ENCODE measurements at places on chromosomes 5 and 9. TPM values are rescaled to one million over a fixed set of nuclear protein-coding genes. Genes with fewer than 3 reads are reported as not detected.

The CAMK2A gene
- total RNA-seq, result not detected

GRCh38 chr5:147398860-147399259 lies 111.0 kb downstream of the DPYSL3 start:
- no peak overlapping the region for H3K4me3 ChIP-seq
- no peak overlapping the region for H3K27ac ChIP-seq
- H3K27me3 ChIP-seq, result no peaks in the 10 kb centered on the region
- no peaks in the 10 kb centered on the region for H3K36me3 ChIP-seq

DNA sequence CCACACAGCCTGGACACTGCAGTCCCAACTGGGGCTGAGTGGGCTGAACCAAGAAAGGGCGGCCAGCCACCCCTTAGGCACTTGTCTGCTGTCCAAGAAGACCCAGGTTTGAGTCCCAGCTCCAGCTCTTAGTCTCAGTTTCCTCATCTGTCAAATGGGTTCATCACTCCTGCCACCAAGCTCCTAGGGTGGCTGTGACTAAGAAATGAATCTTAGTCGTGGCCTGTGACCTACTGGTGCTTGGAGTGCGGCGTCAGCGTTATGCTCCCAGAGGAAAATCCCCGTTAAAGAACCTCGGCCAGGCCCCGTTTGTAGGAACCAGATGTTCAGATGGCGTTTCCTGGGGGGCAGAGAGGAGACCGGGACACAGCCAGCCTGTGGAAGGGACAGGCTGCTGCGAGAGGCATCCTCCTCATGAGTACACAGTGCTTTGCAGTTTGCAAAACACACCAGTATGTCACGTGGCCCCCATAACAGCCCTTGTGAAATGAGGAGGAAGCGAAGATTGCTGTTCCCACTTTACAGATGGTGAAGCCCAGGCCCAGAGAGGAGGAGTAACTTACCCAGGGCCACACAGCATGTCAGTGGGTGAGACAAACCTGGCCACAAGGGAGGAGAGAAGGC lies 3.3 kb downstream of the FIBCD1 start:
- H3K4me1 ChIP-seq, result peaks cover 10% of the 10 kb centered on the region
- no peaks in the 10 kb centered on the region for H3K27me3 ChIP-seq
- DNase-seq, result no peak
- H3K4me3 ChIP-seq, result no peak overlapping the region

The FABP6 gene
- total RNA-seq, result 0.69 TPM

DNA sequence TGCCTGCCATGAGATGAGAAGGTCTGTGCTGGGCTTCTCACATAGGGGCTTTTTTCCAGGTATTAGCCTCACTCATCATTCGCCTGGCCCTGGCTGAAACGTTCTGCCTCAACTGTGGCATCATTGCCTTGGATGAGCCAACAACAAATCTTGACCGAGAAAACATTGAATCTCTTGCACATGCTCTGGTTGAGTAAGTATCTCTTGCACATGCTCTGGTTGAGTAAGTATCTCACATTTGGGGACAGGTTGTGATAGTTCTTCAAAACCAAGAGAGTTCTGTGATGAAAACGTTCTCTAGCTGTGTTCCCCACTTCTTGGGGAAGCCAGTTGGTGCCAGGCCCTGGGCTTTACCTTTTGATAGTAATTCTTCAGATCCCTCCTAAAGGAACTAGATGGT lies 17.4 kb upstream of the IL13 start:
- H3K4me3 ChIP-seq, result no peak overlapping the region
- no peaks in the 10 kb centered on the region for H3K4me1 ChIP-seq
- no peak overlapping the region for H3K27ac ChIP-seq

GRCh38 chr5:82158755-82159413 lies 119.3 kb downstream of the RPS23 start:
- peaks cover 14% of the 10 kb centered on the region for H3K4me1 ChIP-seq
- H3K27me3 ChIP-seq, result no peaks in the 10 kb centered on the region
- H3K36me3 ChIP-seq, result no peaks in the 10 kb centered on the region
- no peak overlapping the region for H3K4me3 ChIP-seq
- DNase-seq, result no peak

DNA sequence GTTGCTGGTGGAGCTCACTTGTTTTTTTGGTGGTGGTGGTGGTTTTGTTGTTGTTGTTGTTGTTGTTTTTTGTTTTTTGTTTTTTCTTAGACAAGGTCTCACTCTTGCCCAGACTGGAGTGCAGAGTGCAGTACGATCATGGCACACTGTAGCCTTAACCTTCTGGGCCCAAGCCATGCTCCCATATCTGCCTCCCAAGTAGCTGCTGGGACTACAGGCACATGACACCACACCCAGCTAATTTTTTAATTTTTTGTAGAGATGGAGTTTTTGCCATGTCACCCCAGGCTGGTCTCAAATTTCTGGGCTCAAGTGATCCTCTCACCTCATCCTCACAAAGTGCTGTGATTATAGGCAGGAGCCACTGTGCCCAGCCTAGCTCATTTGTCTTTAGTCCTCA lies 53.5 kb downstream of the NUP214 start:
- H3K36me3 ChIP-seq, result peaks cover 27% of the 10 kb centered on the region
- H3K4me1 ChIP-seq, result peaks cover 72% of the 10 kb centered on the region
- no peaks in the 10 kb centered on the region for H3K27me3 ChIP-seq
- H3K4me3 ChIP-seq, result no peak overlapping the region

The TMOD1 gene
- 0.25 TPM for total RNA-seq

- no peaks in the 10 kb centered on the region for H3K27me3 ChIP-seq
- no peak for DNase-seq
- H3K36me3 ChIP-seq, result no peaks in the 10 kb centered on the region
Observed at GRCh38 chr5:139051392-139051791, 146.8 kb downstream of the SIL1 start.

DNA sequence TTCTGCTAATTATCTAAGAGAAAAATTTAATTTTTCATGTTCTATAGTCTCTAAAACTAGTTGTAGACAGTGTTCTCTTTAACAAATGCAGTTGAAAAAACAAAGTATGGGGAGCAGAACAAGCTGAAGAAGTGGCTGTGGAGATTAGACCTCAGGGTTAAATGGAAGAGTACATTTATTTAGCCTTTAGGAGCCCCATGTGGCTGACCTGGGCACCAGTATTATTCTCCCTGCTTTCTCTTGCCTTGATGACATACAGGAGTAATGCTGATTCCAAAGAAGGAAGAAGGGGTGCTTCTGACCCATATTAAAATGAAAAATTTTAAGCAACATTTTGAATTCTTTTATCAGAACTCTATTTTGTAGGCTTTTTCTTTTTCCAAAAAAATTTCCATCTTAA lies 312.3 kb upstream of the RIOK2 start:
- H3K4me1 ChIP-seq, result no peaks in the 10 kb centered on the region
- DNase-seq, result no peak
- no peak overlapping the region for H3K4me3 ChIP-seq
- H3K36me3 ChIP-seq, result no peaks in the 10 kb centered on the region

DNA sequence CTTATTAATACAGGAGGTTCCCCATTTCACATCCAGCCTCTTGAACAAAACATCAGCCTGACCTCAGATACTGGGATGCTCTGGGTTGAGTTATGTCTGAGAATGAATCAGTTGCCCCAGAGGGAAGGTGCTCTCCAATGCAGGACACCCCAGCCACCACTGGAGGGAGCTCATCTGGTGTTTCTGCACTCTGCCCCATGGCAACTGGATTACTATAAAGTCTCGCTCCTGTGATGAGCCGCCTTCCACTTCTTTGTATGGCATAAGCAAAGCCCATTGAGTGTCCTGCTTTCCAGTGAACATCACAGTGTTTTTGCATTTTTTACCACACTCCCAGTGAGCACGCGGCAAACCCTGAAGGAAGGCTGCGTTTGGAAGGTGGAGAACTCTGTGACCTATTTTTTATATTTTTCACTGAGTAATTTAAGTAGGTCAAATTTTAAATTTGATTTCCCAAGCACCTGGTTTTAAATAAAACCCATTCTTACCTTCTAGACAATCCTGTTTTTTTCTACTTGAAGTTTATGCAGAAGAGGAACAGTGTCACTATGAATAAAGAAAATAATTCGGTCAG lies 176.9 kb upstream of the WWC1 start:
- no peaks in the 10 kb centered on the region for H3K27me3 ChIP-seq
- DNase-seq, result peak; percentile 80
- no peaks in the 10 kb centered on the region for H3K4me1 ChIP-seq

DNA sequence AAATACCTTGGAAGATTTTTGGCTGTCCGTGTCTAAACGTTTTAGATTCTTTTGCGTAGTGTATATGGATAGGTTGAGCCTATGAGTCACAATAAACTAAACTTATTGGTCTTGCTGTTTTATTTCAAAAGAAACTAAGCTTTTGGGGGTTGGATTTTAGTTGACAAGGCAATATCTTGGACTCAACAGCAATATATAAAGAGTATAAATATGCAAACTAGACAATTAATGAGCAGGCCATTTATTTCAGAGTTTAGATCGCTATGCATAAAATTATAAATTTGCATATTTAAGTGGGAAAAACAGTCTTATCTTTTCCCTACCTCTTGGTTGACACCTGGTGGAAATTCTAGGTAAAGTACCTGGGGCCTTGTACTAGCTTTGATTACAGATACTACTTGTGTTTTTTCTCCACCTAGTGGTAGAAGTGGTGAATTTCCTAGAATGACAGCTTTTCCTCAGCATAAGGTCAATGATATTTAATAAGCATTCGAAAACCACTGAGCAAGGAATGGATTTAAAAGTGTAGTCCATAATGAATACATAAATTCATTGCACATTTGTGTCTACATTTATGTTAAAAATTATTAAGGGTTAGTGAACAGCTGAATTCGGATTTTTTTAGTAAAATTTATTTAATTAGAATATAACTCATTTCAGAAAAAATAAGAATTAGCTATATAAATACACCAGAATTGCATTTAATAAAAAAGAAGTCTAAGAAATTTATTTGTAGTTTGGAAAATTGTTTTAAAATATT lies 1.7 kb upstream of the ARRDC3 start:
- H3K27ac ChIP-seq, result peak overlapping the region; percentile 97
- H3K36me3 ChIP-seq, result no peaks in the 10 kb centered on the region

DNA sequence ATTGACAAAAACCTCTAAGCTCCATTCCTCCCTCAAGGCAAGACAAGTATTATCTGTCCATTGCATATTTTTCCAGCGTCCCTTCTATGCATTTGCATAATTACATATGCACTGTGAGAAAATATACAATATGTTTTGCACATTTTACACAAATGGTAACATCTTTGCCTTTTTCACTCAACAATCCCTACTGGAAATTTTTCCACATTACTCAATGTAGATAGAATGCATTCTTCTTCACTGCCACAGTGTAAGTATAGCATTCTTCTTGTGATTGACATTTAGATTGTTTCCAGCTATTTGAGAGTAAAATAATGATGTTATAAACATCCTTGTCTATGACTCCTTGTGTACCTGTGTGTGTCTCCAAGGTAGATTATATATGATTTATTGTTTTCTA lies 205.0 kb downstream of the SLIT3 start:
- no peak for DNase-seq
- no peak overlapping the region for H3K27ac ChIP-seq
- H3K27me3 ChIP-seq, result no peaks in the 10 kb centered on the region
- no peak overlapping the region for H3K4me3 ChIP-seq

The PCDHGB6 gene
- 8.8 TPM for total RNA-seq

GRCh38 chr9:73269430-73270101 lies 117.9 kb downstream of the ANXA1 start:
- no peaks in the 10 kb centered on the region for H3K36me3 ChIP-seq
- H3K27ac ChIP-seq, result no peak overlapping the region

GRCh38 chr5:73853091-73853490 lies 227.1 kb downstream of the ARHGEF28 start:
- H3K4me1 ChIP-seq, result no peaks in the 10 kb centered on the region
- H3K36me3 ChIP-seq, result no peaks in the 10 kb centered on the region
- no peak overlapping the region for H3K4me3 ChIP-seq
- no peaks in the 10 kb centered on the region for H3K27me3 ChIP-seq
- no peak overlapping the region for H3K27ac ChIP-seq

DNA sequence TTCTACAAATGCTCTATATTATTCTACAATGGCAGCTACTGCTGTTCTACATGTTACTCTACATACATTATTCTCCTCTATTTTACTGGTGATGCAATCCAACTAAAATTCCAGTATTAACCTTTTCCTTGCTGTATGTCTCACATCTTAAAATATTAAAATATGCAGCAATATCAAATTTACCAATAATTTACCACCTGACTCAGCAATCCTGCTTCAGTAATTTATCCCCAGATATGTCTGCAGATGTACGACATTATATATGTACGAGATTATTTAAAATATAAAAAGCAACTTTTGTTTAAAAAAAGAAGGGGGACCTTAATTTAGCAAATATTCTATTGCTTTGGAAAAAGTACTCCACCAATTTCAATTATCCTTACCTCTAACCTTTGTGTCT lies 11.6 kb downstream of the KIF3A start:
- no peak overlapping the region for H3K4me3 ChIP-seq
- peaks cover 22% of the 10 kb centered on the region for H3K36me3 ChIP-seq

The OR5C1 gene
- total RNA-seq, result not detected

- H3K4me3 ChIP-seq, result no peak overlapping the region
- H3K27me3 ChIP-seq, result no peaks in the 10 kb centered on the region
- H3K27ac ChIP-seq, result no peak overlapping the region
- H3K36me3 ChIP-seq, result no peaks in the 10 kb centered on the region
- no peaks in the 10 kb centered on the region for H3K4me1 ChIP-seq
- no peak for DNase-seq
Observed at GRCh38 chr5:55634209-55634805, 77.8 kb downstream of the SLC38A9 start.

The PLPP7 gene
- total RNA-seq, result not detected

DNA sequence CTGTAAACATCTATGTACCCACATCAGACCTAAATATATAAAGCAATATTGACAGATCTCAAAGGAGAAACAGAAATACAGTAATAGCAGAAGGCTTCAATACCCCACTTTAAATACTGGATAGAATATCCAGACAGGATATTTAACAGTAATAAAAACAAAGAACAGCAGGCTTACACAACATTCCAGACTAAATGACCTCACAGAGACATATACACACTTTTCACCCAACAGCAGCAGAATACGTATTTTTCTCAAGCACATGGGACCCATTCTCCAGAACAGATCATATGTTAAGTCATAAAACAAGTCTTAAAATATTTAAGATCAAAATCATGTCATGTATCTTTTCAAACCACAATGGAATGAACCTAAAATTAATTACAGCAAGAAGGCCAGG lies 76.8 kb downstream of the CAMSAP1 start:
- H3K4me1 ChIP-seq, result no peaks in the 10 kb centered on the region
- H3K4me3 ChIP-seq, result no peak overlapping the region
- no peak overlapping the region for H3K27ac ChIP-seq

The GADD45G gene
- not detected for total RNA-seq

GRCh38 chr5:34483442-34484033 lies 172.6 kb upstream of the RAI14 start:
- H3K36me3 ChIP-seq, result no peaks in the 10 kb centered on the region
- no peak for DNase-seq
- no peaks in the 10 kb centered on the region for H3K27me3 ChIP-seq
- no peak overlapping the region for H3K4me3 ChIP-seq
- no peaks in the 10 kb centered on the region for H3K4me1 ChIP-seq

The TEX48 gene
- not detected for total RNA-seq

DNA sequence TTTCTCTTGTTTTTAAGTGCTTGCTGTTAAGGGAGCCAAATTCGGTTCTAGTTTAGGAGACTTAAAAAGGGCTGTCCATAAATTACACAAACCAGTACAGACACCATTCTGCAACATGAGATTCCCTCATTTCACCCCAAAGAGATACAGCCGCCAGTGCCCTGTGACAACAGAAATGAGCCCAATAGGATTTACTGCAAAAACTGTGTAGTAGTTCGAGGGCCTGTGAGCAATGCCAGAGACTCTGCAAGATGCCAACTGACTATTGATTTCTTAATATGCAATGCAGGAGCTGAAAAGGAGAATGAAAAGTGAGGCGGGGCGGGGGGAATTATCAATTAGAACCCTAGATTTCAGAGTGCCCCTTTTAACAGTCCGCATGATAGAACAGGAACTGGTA lies 5.7 kb upstream of the C5orf15 start:
- no peaks in the 10 kb centered on the region for H3K27me3 ChIP-seq
- no peak overlapping the region for H3K27ac ChIP-seq
- no peak overlapping the region for H3K4me3 ChIP-seq

All from Karpas-422 (cell line).